EL (cell line): ENCODE measurements at places on chromosomes 1 and 21.

DNA sequence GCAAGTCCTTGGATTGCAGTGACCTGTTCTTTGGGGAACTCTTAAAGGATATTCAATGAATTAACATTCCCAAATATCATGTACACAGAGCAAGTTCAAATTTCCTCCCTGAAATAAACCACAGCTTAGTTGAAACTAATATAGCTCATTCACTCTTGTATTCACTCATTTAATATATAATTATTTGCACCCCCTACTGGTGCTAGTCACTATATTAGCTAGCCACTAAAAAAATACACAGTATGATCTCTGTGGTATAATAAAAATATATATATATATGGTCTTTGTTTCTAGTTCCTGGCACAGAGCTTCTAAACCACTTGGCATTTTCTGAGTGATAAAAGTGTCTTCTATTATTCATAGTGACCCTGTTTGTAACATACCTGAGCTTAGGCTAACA lies 177.3 kb upstream of the LYPLAL1 start:
- DNase-seq, result no peak

GRCh38 chr1:94434365-94435045 lies 16.3 kb downstream of the ABCD3 start:
- DNase-seq, result no peak

- DNase-seq, result no peak
These were observed 27.9 kb upstream of the TRABD2B start for GRCh38 chr1:48025076-48025475.

DNA sequence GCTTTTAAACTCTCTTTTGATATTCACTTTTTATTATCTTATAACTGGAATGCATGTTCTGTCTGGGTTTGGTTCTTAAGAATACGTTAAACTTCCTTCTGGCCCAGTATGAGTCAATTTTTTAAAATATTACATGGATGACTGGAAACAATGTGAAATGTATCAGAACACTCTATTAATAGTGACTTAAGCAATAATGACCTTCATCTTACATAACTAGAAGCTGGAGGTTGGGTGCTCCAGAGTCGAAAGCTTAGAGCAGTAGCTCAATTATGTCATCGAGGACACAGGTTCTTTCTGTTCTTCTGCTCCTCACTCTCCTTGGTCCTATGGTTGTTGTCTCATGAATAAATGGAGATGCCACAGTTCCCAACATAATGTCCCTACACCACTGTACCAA lies 91.6 kb upstream of the FOXD3 start:
- DNase-seq, result no peak

GRCh38 chr1:237975376-237975775 lies 84.7 kb upstream of the ZP4 start:
- DNase-seq, result no peak

- peak; percentile 19 for DNase-seq
These were observed 2.7 kb downstream of the ZBTB7B start for GRCh38 chr1:155005076-155006011.

- peak; percentile 50 for DNase-seq
These were observed 1.0 kb downstream of the TMEM51 start for GRCh38 chr1:15154480-15155036.

GRCh38 chr1:24899581-24900485 lies 30.2 kb downstream of the RUNX3 start:
- no peak for DNase-seq

DNA sequence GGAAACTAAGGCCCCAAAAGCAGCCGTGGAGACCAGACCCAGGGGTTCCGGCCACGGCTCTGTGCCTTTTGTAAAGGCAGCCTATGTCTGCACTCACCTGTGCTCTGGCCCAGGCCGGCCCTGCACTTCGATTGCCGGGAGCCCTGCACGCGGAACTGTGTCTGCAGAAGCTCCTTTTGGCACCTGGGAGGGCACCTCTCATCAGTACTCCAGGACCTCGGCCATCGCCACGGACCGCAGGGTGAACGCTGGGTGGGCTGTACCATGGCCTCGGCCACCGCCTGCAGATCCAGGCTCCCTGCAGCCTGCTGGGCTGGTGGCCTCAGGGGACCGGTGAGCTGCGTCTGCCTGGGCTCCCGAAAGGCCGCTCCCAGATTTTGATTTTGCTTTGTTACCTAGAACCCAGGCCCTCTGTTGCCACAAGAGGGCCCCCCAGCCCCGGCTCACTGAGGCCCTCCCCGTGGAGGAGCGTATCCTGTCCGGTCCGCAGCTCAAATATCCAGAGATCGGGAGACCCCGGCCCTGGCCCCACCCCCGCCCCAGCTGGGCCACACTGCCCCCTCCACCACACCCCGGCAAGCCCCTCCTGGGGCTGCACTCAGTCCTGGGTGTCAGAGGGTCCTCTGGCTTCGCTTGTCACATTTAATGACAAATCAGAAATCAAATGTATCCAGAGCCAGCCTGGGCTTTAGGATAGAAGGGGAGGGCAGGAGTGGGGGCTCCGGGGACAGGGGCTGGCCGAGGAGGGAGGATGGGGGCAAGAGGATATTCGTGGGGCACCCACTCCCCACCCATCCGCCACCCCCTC lies 60.2 kb upstream of the PDE9A start:
- DNase-seq, result peak; percentile 27

- no peak for DNase-seq
These were observed 3.0 kb downstream of the KIAA2013 start for GRCh38 chr1:11923069-11923826.

DNA sequence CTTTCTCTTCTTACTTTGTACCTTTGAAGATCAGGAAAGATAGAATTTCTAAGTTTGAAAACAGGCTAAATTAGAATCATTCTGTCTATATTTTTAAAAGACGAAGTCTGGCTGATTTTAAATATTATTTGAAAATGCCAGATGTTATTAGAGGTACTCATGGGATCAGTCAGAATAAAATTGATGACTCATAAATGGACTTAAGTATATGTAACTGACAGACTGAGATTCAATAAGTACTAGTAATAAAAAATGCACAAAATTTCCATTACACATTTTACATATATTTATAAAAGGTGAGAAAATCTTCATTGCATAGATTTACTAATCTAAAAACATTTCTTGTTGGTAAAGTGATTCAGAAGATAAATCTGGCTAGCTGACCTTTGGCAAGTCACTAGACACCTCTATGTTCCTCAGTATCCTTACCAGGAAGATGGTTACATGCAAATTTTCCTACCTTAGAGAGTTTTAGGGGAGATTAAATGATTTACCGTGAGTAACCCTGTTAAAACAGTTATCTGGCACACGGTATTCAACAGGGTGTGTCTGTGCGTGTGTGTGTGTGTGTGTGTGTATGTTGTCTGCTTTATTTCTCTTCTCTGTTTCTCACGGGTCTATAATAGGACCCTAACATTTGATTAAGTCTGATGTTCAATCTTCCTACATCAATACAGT lies 189.0 kb downstream of the RUNX1 start:
- no peak for DNase-seq

- no peak for DNase-seq
These were observed 7.0 kb downstream of the DIP2A start for GRCh38 chr21:46465651-46466050.

DNA sequence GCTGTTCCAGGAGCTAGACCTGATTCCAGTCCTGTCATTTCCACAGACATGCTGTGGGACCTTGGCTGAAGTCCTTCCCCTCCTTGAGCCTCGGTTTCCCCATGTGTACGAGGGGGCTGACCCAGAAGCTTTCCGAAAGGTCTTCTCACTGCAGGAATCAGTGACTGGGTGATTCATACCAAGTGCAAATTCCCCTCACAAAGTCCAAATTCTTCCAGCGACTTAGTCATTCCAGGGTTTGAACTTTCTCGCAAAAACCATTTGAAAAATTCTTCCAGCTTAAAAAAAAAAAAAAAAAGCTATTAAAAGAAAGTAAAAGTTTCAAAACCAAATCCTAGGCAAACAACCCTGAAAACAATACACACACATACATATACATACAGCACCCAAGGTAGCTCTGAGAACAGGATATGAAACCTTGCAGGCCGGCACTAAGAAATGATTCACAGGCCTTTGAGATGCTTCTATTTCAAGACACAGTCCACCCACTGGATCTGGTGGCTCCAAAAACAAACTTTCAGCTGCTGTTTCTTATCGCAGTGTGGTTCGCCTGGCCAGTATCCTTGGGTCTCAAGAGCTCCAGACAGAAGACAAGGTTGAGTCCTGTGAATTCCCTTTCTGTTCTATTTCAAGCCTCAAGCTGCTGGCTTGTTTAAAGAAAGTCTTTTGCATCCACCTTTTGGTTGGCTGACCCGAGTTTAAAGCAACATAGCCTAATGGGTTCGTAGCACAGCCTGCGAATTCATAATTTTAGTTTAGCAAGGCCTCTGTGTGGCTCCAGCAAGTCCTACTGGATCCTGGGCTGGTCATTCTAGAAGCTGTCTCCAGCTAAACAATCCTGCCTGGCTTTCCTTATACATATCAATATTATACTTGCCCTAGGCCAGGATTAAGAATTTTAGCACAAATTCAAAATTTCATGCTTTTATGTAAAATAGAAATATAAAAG lies 18.0 kb upstream of the ID3 start:
- peak; percentile 89 for DNase-seq

- no peak for DNase-seq
These were observed 39.9 kb downstream of the RGL1 start for GRCh38 chr1:183844806-183845205.

GRCh38 chr1:15948595-15949452 lies 27.1 kb downstream of the ZBTB17 start:
- DNase-seq, result peak; percentile 97

- DNase-seq, result no peak
These were observed 28.4 kb upstream of the CASQ2 start for GRCh38 chr1:115796897-115797296.

DNA sequence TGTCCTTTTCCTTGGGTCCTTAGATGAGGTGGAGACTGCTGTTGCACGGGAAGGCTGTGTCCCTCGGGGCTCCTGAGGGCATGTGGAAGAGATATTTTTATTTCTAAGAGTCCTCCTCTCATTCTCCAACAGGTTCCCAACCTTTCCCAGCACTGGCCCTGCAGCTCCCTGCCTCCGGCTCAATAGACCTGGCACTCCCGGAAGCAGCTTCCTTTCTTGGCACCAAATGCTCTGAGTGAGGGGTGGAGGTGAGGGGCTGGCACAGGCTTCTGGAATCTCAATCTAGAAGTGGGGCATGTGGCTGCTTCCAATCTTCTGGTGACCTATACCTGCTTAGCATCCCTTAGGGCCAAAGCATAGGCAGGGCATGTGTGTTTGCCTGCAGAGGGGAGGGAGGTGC lies 4.5 kb downstream of the ETV3L start:
- DNase-seq, result no peak

DNA sequence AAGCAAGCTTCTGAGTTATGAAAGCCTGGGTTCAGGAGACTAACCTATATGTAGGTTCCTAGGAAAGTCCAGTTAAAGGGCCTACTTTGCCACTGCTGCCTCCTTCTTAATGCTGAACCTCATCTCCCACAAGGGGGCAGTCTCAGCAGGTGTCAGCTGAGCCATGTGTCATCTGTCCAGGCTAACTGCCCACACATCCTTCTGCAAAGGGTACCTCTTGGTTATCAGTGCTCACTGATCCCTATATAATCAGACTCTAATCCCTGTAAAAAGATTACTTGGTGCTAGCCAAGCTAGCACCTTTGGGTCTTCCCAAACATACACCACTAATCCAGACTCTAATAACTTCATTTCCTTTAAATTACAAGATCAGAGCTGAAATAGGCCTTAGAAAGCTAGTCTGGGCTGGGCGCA lies 9.0 kb downstream of the PRDX1 start:
- DNase-seq, result peak; percentile 76

DNA sequence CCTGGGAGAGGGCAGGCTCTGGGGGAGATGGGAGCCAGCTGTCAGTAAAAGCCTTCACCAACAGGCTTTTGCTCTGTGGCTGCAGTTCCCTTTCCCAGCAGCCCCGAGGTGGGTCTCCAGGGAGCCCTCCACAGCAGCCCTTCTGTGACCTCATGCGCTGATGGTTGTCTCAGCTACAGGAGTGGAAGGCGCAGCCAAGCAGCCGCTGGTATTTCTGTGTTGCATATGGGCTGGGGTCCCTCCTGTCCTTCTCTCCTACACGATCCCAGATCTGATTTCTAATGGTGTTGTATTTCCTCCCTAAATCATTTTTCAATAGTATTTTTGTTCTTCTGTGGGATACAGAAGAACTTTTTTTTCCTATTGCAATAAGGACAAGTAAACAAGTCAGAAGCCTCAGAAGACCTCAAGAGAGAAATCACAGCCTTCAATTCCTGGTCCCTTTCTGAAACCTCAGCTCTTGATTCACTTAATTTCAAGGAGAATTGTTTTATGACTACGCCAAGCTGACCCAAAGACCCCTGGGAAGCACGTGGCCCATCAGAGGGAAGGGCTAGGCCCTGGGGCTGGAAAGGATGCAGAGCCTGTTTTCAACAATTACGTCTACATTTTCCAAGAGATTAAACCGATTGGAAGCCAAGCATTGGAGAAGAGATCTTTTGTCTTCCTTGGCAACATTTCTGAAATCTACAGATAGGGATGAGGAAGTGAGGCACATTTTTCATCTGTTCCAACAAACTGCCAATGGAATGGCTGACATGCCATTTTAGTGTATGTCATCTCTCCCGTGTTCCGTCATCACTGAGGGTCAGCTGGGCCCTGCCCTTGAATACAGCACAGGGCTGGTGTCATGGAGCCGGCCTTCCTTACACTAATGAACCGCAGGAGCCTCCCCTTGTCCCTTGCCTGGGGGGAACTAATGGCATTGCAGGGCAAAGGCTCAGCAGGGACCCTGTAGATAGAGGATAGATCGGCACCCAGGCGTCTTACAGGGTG lies 42.0 kb upstream of the SCCPDH start:
- DNase-seq, result peak; percentile 29

DNA sequence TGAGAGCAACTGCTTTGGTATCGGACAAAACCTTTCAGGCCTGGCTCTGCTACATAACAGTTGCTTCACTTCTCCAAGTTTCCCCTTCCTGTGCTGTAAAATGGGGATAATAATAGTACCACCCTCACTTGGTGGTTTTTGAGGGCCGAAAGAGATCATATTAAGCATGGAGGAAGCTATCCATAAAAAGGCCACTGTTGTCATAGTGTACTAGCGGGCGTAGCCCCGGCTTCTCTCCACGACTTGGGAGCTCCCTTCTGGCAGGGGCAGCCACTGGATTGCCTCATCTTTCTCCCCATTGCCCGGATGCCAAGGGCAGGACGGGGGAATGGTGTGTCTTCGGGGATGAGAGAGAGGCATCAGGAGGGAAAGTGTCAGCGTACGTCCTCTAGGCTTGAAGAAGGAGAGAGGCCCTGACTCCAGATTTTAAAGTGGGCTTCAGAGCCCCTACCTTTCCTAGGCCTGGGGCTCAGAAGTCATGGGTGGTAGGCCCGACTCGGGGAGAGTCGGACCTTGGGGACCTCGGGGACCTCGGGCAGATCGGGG lies 548 bp upstream of the MFSD2A start:
- DNase-seq, result no peak

GRCh38 chr1:84433258-84434080 lies 35.2 kb downstream of the DNASE2B start:
- DNase-seq, result peak; percentile 76
